SK-N-SH treated with all-trans-retinoic acid at 6 μM for 48 hours (cell line): ENCODE measurements at places on chromosomes 16 and 17.
A peak's percentile ranks its signal among the peaks of the same experiment; 100 is the strongest.

DNA sequence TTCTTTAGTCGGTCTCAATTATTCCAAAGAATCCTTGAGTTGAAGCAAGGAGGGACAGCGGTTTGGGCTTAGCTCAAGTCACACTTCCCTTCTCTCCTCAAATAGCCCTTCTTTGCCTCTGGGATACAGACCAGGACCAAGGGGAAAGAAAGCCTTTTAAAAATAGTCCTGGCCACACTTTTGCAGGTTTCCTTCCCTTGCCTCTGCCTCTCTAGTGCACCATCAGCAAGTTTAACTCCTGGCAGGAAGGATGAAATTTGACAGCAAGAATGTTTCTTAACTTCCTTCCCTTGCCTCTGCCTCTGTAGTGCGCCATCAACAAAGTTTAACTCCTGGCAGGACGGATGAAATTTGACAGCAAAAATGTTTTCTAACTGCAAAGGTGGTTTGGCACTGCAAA, 7.2 kb upstream of the G6PC1 start:
- peak; percentile 42; the same call in 2 of the 3 replicates for ATAC-seq

DNA sequence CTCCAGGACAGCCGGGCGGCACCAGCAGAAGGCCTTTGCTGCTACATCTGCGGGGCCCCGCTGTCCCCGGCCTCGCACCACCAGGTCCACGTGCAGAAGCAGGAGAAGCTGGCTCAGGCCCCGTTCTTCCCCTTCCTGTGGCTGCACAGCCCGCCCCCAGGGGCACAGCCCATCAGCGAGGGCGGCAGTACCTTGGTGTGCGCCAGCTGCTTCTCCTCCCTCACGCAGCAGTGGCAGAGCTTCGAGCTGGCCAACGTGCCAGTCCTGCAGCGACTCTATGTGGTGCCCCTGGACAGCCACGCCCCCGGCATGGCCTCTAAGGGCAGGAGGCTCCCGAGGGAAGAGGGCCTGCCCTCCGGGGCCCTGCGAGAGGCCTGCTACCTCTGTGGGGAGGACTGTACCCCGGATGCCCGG, 58.3 kb upstream of the CIBAR2 start:
- ATAC-seq, result no peak

- peak; percentile 24 for ATAC-seq
These were observed 20.5 kb downstream of the SRCIN1 start for GRCh38 chr17:38585056-38585917.

- ATAC-seq, result no peak
These were observed 102.1 kb downstream of the SNX29 start for GRCh38 chr16:12078405-12079280.
